ENCODE measurements at places on chromosomes 4 and X. TPM values are rescaled to one million over a fixed set of nuclear protein-coding genes. Genes with fewer than 3 reads are reported as not detected.

Gene TMPRSS11D
- not detected for total RNA-seq

Gene MAGEA1
- total RNA-seq, result not detected

Gene AKAP4
- total RNA-seq, result not detected

Gene GC
- total RNA-seq, result not detected

Gene ARR3
- not detected for total RNA-seq

Gene STPG2
- 0.47 TPM for total RNA-seq

Gene RBMXL3
- total RNA-seq, result not detected

Gene GYPB
- not detected for total RNA-seq

Gene RADX
- total RNA-seq, result 12.5 TPM
